ENCODE measurements at places on chromosomes 3 and 15.

DNA sequence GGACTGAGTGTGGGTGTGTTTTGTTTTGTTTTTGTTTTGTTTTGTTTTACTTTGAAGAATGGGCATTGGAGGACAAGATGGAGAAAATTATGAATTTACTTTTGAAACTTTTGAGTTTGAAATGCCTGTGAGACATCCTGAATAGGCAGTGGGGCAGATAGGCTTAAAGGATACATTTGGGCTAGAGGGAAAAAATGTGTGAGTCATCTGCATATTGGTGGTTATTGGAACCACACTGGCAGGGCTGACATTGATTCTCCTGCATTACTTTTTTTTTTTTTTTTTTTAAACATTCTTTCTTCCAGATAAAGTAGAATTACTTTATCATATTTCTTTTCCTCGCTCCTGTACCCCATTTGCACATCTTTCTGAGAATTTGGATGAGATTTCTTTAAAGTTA, 56.1 kb downstream of the CALML4 start:
- DNase-seq, result no peak

DNA sequence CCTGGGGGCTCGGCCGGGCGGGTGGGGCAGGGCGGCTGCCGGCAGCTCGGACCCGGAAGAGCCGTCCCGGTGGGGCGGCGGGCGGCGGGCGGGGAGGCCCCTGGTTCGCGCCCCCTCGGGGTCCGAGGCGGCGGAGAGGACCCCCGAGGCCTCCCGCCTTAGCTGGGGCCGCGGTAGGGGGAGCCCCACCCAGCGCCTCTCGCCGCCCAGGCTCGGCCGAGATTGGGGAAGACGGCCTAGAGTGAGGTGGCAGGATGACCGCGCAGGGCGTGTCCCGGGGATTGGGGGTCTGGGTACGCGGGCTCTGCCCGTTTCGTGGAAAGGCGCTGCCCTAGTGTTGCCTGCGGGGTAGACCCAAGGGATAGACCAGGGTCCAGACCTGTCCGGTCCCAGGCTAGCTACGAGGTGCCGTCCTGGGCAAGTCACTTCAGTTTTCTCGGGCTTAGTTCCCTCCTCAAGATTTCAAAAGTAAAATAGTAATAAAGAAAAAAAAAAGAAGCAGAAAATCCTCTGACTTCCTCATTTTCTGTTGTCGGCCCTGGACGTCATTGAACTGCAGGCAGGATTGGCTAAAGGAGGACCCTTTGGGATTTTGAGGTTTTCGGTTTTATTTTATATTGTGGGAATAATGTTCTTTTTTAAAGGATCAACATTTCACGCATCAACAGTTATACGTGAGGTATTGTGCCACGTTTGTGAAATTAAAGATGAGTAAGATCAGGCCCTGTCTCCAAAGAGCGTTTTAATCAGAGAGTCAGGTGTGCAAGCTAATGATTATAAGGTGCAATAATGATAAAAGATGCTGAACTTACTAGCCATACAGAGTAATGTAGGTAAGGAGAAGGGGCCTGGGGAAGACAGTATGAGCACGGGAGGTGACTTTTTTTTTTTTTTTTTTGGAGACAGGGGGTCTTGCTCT, 679 bp downstream of the IQGAP1 start:
- DNase-seq, result peak; percentile 64

GRCh38 chr3:67324554-67324953, 326.4 kb downstream of the KBTBD8 start:
- no peak for DNase-seq

DNA sequence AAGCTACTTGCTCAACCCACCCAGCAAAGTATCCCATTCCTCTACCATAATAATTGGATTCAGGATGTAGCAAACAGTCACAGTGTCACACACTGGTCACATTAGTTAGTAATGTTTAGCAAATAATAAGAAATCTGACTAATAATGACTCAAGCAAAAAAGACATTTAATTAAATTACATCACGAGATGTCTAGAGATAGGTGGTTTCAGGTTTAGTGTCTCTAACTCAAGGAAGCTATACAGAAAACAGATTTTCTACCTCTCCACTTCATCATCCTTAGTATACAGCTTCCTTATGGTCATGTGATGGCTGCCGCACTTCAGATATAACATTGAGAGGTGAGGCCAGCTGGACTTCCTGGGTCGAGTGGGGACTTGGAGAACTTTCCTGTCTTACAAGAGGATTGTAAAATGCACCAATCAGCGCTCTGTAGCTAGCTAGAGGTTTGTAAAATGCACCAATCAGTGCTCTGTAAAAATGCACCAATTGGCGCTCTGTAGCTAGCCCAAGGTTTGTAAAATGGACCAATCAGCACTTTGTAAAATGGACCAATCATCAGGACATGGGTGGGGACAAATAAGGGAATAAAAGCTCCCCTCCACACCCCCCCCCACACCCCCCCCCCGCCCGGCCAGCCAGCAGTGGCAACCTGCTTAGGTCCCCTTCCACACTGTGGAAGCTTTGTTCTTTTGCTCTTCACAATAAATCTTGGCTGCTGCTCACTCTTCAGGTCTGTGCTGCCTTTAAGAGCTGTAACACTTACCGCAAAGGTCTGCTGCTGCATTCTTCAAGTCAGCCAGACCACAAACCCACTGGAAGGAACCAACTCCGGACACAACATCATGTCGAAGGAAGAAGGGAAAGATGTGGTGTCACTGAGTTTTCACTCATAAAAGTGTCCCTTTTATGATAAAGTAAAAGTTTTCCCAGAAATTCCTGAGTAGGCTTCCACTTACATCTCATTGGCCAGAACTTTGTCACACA, 24.9 kb upstream of the ARPIN start:
- no peak for DNase-seq

- DNase-seq, result no peak
Observed at GRCh38 chr3:197205675-197206074, 92.7 kb downstream of the DLG1 start.

- DNase-seq, result no peak
Observed at GRCh38 chr3:86175593-86176444, 815.1 kb downstream of the VGLL3 start.

All from activated naive CD4-positive, alpha-beta T cell treated with Interleukin-2 at 50 U/mL for 16 hours (primary cell).